ENCODE measurements at places on chromosomes 4 and X.

- DNase-seq = no peak
Measured at GRCh38 chr4:119138046-119138445, 2.4 kb downstream of the MYOZ2 start.

DNA sequence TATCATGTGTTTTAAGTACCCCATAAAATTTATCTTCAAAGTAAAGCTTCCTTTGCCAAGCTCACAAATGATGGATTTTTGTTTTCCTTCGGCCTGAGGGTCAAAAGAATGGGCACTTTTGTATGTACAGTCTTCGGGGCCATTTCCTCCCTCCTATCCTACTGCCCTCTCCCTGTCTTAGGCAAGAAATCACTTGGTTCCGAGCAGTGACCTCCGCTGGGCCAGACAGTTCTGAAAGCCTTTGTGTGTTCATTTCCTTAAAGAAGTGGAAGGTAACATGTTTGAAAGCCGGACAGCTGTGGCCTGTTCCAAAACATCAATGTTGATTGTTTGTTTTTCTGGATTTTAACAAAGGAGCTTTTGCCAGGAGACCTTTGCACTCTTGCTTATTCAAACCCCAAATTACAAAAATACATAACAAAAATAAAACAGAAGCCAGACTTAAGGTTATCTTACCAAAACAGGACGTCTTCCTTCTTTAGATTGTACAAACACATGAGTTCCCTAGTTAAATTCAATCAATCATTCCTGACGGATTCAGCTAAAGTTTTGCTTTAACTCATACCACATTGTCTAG, 110.6 kb upstream of the LIMCH1 start:
- no peak for DNase-seq

DNA sequence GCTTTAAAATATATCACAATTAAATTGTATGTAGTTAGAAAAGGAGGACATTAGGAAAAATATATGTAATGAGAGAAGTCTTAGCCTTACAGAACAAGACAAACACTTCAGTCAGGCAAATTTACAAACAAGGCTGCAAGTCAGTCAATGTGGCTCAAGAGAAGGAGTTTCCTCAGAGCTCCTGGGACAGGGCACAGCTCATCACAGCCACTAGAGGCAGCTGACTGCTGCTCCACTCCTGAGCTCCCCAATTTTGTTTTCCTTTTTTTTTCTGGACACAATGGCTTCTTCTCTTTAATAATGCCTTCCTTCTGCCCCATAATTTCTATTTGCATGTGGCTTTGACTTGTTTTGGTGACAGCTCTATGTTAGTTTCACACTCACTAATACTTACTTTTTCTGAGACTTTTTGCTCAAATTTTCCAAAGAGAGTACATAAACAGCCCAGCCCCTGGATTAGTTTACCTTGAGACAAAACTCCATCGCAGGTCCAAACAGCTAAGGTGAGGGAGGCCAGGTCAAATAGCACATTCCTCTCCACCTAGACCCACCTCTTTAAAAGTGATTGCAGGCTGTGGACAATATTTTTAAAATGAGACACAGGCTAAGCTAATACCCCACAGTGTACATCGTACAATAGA, 850.4 kb upstream of the FRG1 start:
- DNase-seq = no peak

DNA sequence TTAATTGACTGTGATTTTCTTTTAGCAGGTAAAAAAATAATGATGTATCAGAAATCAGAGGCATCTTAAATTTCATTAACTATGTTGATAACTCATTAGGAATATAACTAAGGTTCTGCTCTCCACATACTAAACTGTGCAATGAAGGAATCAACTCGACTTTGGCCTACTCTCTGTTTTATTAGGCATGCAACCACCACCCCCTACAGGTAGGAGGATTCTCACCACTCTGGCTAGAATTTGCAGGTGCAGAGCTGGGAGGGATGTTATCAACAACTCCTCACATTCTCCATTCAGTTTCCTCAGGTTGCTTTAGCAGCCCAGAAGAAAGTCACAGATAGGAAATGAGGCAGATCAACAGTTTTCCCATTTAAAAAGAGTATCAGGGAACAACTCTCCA, 160.1 kb downstream of the COX18 start:
- no peak for DNase-seq

- DNase-seq = no peak
Measured at GRCh38 chrX:10217198-10217597, 60.4 kb downstream of the CLCN4 start.

- no peak for DNase-seq
Measured at GRCh38 chr4:1489639-1489995, 83.4 kb upstream of the NKX1-1 start.

DNA sequence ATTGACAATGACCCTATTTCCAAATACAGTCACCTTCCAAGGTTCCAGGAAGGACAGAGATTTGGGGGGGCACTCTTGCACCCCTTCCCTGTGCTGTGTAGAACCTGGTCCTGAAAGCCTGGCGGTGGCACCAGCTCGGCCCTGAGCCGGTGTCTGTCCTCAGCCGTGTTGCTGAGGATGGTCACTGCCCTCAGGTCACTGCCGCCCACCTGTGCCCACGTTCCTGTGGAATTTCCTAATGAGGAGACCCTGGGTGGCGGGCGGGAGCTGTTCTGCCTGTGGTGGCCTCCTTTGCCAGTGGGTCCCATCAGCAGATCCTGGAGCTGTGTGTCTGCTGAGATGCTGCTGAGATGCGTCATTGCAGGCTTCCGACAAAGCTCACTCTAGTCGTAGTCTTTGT, 32.9 kb downstream of the NELFA start:
- no peak for DNase-seq

- no peak for DNase-seq
Measured at GRCh38 chrX:67604979-67605703, 61.3 kb downstream of the AR start.

Measured in thymus (tissue), 14 donors.